Suprapubic skin (tissue), 4 donors: ENCODE measurements at places on chromosomes 1 and 21. TPM values are rescaled to one million over a fixed set of nuclear protein-coding genes. Genes with fewer than 3 reads are reported as not detected.

The RAVER2 gene
- 7.9 TPM for total RNA-seq

The AGL gene
- total RNA-seq: 17.8 TPM

The KRTCAP2 gene
- 180 TPM for total RNA-seq

The USH2A gene
- 0.18 TPM for total RNA-seq

The PRAMEF33 gene
- not detected for total RNA-seq

The SPATA45 gene
- total RNA-seq: not detected

The AXDND1 gene
- not detected for total RNA-seq

The SPRR2F gene
- total RNA-seq: 4.2 TPM

The GPATCH3 gene
- total RNA-seq: 14.1 TPM

The TRIM67 gene
- 0.38 TPM for total RNA-seq

DNA sequence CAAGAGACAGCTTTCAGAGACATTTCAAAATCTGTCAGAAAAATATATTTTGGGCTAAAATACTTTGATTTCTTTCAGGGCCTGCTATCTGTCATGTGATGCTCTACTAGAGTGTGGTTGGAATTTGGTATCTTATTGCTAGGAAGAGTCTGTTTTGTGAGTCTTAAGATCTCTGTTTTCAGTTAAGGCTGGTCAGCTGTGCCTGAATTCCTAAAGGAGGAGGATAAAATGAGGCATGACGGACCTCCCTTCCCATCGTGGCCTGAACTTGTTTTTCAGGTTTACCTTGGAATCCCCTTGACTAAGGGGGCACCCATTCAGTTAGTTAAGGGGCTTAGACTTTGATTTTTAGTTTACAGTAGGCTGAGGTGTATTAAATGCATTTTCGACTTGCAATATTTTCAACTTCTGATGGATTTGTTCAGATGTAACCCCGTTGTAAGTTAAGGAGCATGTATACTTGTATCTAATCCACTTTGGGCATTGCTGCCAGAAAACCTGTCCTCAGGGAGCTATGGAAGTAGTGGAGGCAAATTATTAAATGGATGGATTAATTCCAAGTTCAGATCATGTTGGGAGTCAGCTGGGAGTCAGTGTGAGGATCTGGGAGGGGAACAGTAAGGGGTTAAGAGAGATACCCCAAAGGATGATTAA is 18.3 kb downstream of the CAPN2 start:
- peak overlapping the region; percentile 60 for H3K27ac ChIP-seq
- H3K4me3 ChIP-seq: no peak overlapping the region
- no peak for DNase-seq
- H3K27me3 ChIP-seq: no peaks in the 10 kb centered on the region

- H3K36me3 ChIP-seq: peaks cover 11% of the 10 kb centered on the region
- no peaks in the 10 kb centered on the region for H3K27me3 ChIP-seq
- H3K4me1 ChIP-seq: peaks cover 8% of the 10 kb centered on the region
- H3K4me3 ChIP-seq: no peak overlapping the region
Observed at GRCh38 chr21:31213787-31214186, 130.3 kb downstream of the TIAM1 start.

DNA sequence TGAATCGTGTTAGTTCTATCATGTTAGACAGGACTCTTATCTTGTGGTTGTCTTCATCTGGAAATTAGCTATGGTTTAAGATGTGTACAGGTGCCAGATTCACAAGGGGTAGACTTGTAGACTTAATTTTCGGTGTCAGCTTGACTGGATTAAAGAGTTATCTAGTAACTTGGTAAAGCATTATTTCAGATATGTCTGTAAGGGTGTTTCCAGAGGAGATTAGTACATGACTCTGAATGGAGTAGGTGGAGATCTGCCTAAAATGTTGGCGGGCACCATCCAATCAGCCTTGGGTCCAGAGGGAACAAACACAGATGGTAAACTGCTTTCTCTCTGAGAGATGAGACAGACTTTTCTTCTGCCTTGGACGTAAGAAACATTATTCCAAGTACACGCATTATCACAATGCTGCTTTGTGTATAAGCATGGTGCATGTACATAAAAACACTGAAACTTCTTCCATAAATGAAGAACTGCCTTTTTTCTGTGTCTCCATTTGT is 434.6 kb downstream of the SMYD3 start:
- no peaks in the 10 kb centered on the region for H3K36me3 ChIP-seq
- H3K4me3 ChIP-seq: no peak overlapping the region
- no peak for DNase-seq
- no peaks in the 10 kb centered on the region for H3K27me3 ChIP-seq
- peaks cover 8% of the 10 kb centered on the region for H3K4me1 ChIP-seq

DNA sequence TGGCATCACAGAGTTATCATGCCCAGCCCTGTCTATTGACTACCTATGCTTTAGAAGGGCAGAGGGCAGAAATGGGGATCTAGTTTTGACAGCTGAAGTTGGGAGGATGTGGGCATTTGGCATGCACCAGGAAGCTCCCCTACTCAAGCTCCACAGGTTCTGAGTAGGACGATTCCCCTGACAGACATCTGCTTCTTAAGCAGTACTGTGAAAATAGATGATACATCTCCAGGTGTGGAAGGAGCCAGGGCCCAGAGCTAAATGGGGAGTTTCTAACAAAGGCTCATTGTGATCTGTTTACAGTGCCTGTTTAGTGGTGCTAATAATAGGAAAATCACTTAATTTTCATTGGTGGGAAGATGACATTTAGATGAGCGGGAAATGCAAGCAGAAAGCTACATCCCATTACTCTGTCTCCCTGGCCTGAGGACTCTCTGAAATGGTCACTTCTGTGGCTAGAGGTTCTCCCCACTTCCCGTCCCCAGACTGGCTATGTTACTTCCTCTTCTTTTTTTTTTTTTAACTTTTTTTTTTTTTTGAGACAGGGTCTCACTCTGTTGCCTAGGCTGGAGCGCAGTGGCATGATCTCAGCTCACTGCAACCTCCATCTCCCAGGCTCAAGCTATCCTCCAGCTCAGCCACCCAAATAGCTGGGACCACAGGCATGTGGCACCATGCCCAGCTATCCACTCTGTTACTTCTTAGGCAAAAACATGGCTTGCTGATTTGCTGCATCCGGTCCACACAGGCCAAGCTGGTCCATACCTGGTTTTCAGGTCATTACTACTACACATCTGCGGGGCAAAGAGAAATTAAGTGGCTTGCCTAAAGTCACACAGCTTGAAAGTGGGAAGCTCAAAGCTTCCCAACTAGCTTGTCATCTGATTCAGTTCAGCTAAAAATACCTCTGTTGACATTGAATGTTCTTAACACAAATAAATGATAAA is 23.2 kb upstream of the CNIH3 start:
- no peak for DNase-seq
- H3K27ac ChIP-seq: no peak overlapping the region
- H3K27me3 ChIP-seq: no peaks in the 10 kb centered on the region
- H3K36me3 ChIP-seq: no peaks in the 10 kb centered on the region

DNA sequence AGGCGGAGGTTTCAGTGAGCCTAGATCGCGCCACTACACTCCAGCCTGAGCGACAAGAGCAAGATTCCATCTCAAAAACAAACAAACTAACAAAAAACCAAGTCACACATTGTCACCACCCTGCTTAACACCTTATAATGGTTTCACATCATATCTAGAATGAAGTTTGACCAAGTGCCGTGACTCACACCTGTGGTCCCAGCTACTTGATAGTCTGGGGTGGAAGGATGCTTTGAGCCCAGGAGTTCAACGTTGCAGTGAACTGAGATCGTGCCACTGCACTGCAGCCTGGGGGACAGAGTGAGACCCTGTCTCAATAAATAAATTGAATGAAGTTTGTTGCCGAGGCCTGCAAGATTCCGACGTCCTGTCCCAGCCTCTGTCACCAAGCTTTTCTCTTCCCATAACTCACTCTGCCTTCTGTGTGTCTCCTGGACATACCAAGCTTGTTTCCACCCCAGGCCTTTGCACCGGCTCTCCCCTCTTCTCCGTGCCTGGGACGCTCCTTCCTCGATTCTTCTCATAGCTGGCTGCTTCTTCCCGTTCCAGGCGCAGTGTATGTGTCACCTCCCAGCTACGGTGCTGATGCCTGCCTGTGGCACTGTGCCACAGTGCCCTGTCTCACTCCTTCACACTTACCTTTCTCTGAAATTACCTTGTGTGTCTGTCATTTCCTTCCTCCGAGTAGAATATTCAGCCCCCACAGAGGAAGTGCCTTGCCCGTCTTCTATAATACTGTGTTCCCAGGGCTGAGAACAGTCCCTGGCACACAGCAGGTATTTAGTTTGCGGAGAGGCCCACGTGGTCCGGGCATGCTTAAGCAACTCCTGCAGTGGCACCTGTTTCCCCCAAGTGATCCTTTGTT is 3.8 kb upstream of the SELENON start:
- no peak for DNase-seq
- H3K27ac ChIP-seq: no peak overlapping the region
- no peak overlapping the region for H3K4me3 ChIP-seq
- no peaks in the 10 kb centered on the region for H3K36me3 ChIP-seq

- DNase-seq: no peak
- peaks cover 29% of the 10 kb centered on the region for H3K4me1 ChIP-seq
- H3K36me3 ChIP-seq: no peaks in the 10 kb centered on the region
- no peak overlapping the region for H3K27ac ChIP-seq
- H3K4me3 ChIP-seq: no peak overlapping the region
Observed at GRCh38 chr21:34590520-34590919, 24.4 kb downstream of the RCAN1 start.

- no peaks in the 10 kb centered on the region for H3K27me3 ChIP-seq
- no peaks in the 10 kb centered on the region for H3K36me3 ChIP-seq
- no peak overlapping the region for H3K4me3 ChIP-seq
- H3K27ac ChIP-seq: no peak overlapping the region
- DNase-seq: no peak
Observed at GRCh38 chr1:58457023-58457635, 89.4 kb downstream of the OMA1 start.

GRCh38 chr1:213332491-213332890 is 281.4 kb downstream of the RPS6KC1 start:
- no peak for DNase-seq
- no peaks in the 10 kb centered on the region for H3K27me3 ChIP-seq
- H3K4me1 ChIP-seq: no peaks in the 10 kb centered on the region
- H3K36me3 ChIP-seq: no peaks in the 10 kb centered on the region

GRCh38 chr1:97017895-97018294 is 296.3 kb downstream of the PTBP2 start:
- no peak overlapping the region for H3K4me3 ChIP-seq
- no peaks in the 10 kb centered on the region for H3K27me3 ChIP-seq
- no peak overlapping the region for H3K27ac ChIP-seq

- no peaks in the 10 kb centered on the region for H3K27me3 ChIP-seq
- no peak overlapping the region for H3K4me3 ChIP-seq
- no peak for DNase-seq
- H3K36me3 ChIP-seq: no peaks in the 10 kb centered on the region
- no peaks in the 10 kb centered on the region for H3K4me1 ChIP-seq
Observed at GRCh38 chr1:173269490-173270230, 62.5 kb upstream of the TNFSF4 start.

DNA sequence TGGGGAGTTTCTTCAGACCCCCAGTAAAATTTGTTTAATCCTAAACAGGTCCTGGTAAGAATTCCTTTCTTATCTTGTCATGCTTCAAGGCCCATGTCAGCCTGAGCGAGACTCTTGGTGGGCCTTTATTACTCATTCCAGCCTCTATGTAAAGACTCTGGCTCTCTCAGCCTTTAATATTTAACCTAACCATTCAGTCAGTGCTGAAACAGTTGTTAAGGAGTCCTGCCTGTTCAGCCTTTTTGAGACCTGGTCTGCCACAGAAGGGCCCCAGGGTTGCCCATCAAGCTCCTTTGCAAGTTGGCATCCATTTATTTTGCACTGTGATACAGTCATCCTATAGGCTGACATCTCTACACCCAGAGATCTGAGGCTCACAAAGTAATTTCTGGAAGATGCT is 107.7 kb upstream of the VANGL1 start:
- DNase-seq: no peak
- H3K27ac ChIP-seq: no peak overlapping the region
- H3K27me3 ChIP-seq: no peaks in the 10 kb centered on the region
- H3K4me3 ChIP-seq: no peak overlapping the region
- no peaks in the 10 kb centered on the region for H3K36me3 ChIP-seq

DNA sequence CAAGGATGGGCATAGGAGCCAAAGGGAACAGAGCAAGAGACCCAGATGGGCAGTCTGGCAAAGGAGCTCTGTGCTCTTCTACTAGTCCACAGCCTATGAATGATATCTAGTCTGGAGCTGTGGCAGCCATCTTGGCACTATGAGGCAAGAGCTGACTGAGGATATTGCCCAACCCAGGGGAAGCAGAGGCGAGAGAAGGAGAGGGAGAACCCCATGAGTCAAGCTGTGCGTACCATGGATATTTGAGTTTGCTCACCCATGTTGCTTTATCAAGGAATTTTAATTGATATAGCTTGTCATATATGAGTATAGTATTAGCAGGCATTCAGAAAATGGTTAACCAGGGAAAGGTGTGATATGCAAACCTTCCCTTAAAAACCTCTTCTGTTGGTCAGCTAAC is 420.9 kb downstream of the PRDM2 start:
- no peak for DNase-seq
- H3K27me3 ChIP-seq: no peaks in the 10 kb centered on the region
- no peaks in the 10 kb centered on the region for H3K36me3 ChIP-seq
- H3K4me3 ChIP-seq: no peak overlapping the region
- H3K4me1 ChIP-seq: no peaks in the 10 kb centered on the region

- H3K27ac ChIP-seq: peak overlapping the region; percentile 83
- H3K4me1 ChIP-seq: peaks cover 86% of the 10 kb centered on the region
- H3K4me3 ChIP-seq: peak overlapping the region; percentile 36
- DNase-seq: no peak
- H3K27me3 ChIP-seq: no peaks in the 10 kb centered on the region
Observed at GRCh38 chr1:2300851-2301606, 72.9 kb downstream of the SKI start.

DNA sequence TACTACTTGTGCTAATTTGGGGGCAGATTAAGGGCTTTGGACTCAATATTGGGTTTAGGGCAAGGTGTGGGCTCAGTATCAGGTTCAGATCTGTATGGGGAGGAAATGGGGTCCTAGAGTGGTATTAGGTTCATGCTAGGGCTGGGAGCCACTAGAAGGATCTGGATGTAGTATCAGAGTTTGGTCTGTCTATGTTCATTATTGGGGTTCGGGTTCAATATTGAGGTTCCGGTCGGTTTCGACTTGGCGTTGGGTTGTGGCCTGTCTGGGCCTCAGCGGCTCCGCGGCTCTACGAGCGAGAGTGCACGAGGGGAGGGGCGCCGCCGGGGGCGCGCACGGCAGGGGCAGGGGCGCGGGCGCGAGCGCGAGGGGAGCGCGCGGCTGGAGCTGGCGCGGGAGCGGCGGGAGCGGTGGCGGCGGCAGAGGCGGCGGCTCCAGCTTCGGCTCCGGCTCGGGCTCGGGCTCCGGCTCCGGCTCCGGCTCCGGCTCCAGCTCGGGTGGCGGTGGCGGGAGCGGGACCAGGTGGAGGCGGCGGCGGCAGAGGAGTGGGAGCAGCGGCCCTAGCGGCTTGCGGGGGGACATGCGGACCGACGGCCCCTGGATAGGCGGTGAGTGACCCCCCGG is at the start of gene PTPRF:
TSS of gene PTPRF (plus strand) at position 401 of the 624 bp plus-strand sequence. CDS start 14,193 bp downstream, outside the sequence.
- peaks cover 52% of the 10 kb centered on the region for H3K4me1 ChIP-seq
- H3K27ac ChIP-seq: peak within 1 kb of the TSS; percentile 95
- no peaks in the 10 kb centered on the region for H3K27me3 ChIP-seq
- no peak for DNase-seq
- peak within 1 kb of the TSS; percentile 87 for H3K4me3 ChIP-seq
